ENCODE measurements at places on chromosomes 11 and 22. TPM values are rescaled to one million over a fixed set of nuclear protein-coding genes. Genes with fewer than 3 reads are reported as not detected.

TTC38 gene
- 15.2 TPM for total RNA-seq

TAF1D gene
- total RNA-seq, result 158 TPM

TMEM191C gene
- total RNA-seq, result 4.0 TPM

EXPH5 gene
- 36.3 TPM for total RNA-seq

SPCS2 gene
- total RNA-seq, result 175 TPM

DNA sequence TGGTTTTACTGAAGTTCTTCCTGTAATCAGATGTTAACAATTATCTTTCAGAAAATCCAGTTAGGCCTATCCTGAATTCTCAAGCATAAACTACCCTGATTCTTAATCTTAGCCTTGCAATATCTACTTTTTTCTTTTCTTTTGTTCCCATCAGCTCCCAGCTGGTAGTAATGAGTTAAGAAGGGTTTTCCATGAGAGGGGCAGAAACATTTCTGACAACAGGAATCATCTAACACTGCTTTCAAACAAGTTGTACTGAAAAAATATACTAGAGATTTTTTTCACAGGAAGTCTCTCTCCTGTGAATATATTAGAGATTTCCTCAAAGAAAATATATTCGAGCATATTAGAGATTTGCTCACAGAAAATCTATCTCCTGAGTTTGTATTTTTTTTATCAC, 3.3 kb upstream of the TRIM6 start:
- H3K4me3 ChIP-seq, result no peak overlapping the region
- H3K27me3 ChIP-seq, result no peaks in the 10 kb centered on the region
- no peak overlapping the region for H3K27ac ChIP-seq
- no peaks in the 10 kb centered on the region for H3K36me3 ChIP-seq
- peaks cover 11% of the 10 kb centered on the region for H3K4me1 ChIP-seq

GRCh38 chr11:11607772-11608171, 14.0 kb downstream of the GALNT18 start:
- no peak overlapping the region for H3K4me3 ChIP-seq
- peaks cover 40% of the 10 kb centered on the region for H3K27me3 ChIP-seq
- H3K36me3 ChIP-seq, result no peaks in the 10 kb centered on the region
- no peak for DNase-seq
- H3K27ac ChIP-seq, result no peak overlapping the region

- DNase-seq, result no peak
- H3K4me1 ChIP-seq, result no peaks in the 10 kb centered on the region
Measured at GRCh38 chr11:75146711-75147110, 4.2 kb upstream of the SLCO2B1 start.

- H3K36me3 ChIP-seq, result no peaks in the 10 kb centered on the region
- no peaks in the 10 kb centered on the region for H3K27me3 ChIP-seq
- no peak overlapping the region for H3K27ac ChIP-seq
- no peaks in the 10 kb centered on the region for H3K4me1 ChIP-seq
- DNase-seq, result no peak
Measured at GRCh38 chr11:108559904-108560303, 33.7 kb downstream of the EXPH5 start.

- H3K4me3 ChIP-seq, result no peak overlapping the region
- no peaks in the 10 kb centered on the region for H3K27me3 ChIP-seq
- H3K4me1 ChIP-seq, result peaks cover 5% of the 10 kb centered on the region
- no peak overlapping the region for H3K27ac ChIP-seq
- no peaks in the 10 kb centered on the region for H3K36me3 ChIP-seq
- no peak for DNase-seq
Measured at GRCh38 chr11:12494699-12495098, 117.3 kb downstream of the PARVA start.

GRCh38 chr11:5524756-5525155, 8.3 kb upstream of the UBQLNL start:
- H3K4me1 ChIP-seq, result no peaks in the 10 kb centered on the region
- H3K4me3 ChIP-seq, result no peak overlapping the region
- no peak for DNase-seq
- peaks cover 10% of the 10 kb centered on the region for H3K27me3 ChIP-seq
- no peak overlapping the region for H3K27ac ChIP-seq

DNA sequence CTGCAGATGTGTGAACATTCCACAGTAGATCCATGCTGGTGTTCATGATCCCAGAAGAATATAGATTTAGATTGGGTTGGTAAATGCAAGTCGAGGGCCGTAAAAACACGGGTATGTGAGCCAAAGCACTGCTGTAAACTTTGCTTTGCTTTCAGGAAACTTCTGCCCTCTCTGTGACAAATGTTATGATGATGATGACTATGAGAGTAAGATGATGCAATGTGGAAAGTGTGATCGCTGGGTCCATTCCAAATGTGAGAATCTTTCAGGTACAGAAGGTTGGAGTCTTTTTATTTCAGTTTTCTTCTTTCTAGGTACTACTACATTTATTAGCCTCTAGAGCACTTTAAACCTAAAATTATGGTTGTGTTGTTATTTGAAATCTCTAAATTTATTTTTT, 36.2 kb upstream of the TTC36 start:
- peaks cover 51% of the 10 kb centered on the region for H3K36me3 ChIP-seq
- no peak overlapping the region for H3K27ac ChIP-seq
- no peak overlapping the region for H3K4me3 ChIP-seq
- H3K4me1 ChIP-seq, result no peaks in the 10 kb centered on the region

GRCh38 chr11:95684701-95685100, 104.9 kb downstream of the FAM76B start:
- H3K4me3 ChIP-seq, result no peak overlapping the region
- no peak for DNase-seq
- no peaks in the 10 kb centered on the region for H3K36me3 ChIP-seq
- H3K27ac ChIP-seq, result no peak overlapping the region
- no peaks in the 10 kb centered on the region for H3K27me3 ChIP-seq

DNA sequence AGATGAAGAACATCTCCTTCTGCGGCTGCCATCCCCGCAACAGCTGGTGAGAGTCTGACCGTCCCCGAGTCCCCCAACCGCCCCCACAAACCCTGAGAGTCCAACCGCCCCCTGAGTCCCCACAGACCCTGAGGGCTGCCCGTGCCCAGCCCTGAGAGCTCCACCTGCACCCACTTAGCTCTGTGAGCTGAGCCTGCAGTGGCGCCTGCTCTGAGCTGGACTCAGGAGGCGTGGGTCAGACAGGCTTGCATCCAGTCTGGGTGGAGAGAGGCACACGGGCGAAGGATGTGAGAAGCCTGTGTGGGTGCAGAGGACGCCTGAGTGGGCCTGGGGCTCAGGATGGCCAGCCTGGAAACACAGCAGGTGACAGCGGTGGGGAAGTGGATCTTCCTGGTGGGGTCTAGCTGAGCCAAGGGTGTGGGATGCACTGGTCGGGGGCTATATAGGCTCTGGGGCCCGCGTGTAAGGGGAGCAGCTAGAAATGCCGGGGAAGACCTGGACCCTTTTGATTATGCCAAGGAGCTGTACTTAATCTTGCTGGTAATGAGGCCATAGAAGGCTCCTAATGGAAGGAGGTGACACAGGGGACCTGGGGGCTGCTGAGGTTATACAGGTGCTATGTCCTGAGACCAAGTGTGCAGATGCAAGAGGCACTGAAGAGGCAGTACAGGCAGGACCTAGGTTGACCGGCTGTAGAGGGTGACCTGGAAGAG, 6.5 kb downstream of the MAPK8IP2 start:
- no peak overlapping the region for H3K4me3 ChIP-seq
- no peak overlapping the region for H3K27ac ChIP-seq
- H3K27me3 ChIP-seq, result peaks cover 89% of the 10 kb centered on the region
- H3K36me3 ChIP-seq, result no peaks in the 10 kb centered on the region
- H3K4me1 ChIP-seq, result no peaks in the 10 kb centered on the region
